ENCODE measurements at places on chromosomes 5 and 9.

DNA sequence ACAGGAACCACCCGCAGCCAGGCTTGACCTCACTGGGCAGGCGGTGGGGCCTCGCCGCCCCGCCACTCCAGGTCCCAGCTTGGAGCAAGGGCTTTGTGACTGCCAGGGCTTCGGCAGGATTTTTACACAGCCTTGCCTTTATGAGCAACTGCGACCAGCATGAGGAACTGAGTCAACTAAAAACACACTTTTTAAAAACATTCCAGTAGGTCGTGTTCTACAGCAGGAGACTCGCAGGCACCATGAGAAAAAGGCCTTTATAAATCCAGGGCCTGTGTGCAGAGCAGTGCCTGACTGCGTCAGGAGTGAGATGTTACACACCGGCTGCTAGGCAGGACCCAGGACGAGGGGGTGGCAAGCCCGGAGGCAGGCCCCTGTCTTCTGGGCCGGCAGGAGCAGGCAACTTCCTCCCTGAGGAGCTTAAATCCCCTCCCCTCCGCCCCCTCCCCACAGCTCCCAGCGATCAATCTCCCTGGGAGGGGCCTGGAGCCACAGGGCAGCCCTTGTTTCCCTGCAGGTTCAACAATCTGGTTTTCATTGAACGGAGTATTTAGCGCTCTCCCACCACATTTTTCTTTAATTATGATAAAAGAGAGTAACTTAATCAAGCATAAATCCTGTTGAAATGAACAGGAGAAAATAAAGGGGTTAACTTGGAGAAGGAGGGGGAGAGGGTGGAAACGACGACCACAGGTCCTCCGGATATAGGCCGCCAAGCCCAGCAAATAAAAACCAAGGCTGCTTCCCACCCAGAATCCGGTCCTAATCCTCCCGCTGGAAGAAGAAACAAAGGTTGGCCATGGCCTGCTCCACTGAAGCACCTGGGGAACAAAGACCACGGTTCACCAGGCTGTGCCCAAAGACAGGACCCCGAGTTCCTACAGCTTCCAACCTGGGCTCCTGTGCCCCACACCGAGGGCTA, 92.5 kb downstream of the ROR2 start:
- no peak for DNase-seq

DNA sequence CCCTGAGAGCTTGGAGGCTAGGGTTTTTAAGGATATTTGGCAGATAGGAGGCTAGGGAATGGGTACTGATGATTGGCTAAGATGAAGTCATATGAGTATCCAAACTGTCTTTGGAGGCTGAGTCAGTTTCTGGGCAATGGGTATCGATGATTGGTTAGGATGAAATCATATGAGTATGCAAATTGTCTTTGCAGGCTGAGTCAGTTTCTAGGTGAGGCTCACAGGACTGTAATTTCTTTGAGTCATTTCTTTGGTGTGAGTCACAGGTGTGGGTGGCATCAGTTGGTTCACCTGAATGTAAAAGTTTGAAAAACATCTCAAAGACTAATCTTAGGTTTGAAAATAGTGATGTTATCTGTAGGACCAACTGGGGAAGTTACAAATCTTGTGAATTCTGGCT, 1068.0 kb downstream of the NR2F1-AS1 start:
- DNase-seq, result no peak

DNA sequence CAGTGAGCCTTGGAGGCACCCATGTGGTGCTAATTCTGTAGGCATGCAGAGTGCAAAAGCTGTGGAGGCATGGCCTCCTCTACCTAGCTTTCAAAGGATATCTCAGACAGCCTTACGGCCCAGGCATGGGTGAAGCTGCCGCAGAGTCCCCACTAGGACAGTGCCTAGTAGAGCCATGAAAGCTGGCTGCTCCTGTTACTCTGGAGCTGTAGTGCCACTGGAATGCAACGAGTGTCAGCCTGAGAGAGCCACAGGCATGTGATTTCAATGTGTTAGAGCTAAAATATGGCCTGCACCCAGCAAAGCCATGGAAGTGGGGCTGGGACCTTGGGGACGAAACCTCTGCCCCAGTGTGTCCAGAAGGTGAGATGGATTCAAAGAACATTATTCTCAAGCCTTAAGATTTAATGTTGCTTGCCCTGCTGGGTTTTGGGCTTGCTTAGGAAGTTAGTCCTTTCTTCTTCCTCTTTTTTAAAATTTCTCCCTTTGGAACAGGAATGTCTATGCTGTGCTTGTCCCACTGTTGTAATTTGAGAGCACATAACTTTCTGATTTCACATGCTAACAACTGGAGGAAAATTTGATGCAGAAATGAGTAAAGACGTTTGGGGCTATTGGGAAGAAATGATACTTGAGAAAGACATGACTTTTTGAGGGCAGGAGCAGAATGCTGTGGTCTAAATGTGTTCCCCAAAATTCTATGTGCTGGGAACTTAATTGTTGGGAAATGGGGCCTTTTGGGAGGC, 298.4 kb downstream of the PSAT1 start:
- DNase-seq, result no peak

GRCh38 chr9:38621434-38622287, 1.3 kb upstream of the ANKRD18A start:
- peak; percentile 45 for DNase-seq

GRCh38 chr5:6803981-6804550, 90.8 kb downstream of the TENT4A start:
- no peak for DNase-seq

DNA sequence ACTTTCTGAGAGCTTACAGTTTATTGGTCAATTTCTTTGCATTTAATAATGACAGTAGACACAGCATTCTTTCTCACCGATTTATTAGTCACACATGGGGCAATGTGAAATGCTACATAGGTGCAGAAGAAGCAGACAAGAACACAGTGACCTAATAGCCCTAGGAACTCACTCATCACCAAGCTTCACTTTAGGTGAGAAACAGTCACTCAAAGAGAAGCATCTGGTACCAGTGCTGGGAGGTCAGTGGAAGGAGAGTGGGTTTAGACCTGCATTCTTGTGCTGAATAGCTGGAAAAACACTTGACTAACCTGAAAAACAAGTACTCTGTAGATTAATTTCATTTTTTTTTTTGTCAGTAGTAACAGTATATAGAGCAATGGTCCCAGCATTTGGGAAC, 179.6 kb downstream of the GRIA1 start:
- DNase-seq, result no peak

DNA sequence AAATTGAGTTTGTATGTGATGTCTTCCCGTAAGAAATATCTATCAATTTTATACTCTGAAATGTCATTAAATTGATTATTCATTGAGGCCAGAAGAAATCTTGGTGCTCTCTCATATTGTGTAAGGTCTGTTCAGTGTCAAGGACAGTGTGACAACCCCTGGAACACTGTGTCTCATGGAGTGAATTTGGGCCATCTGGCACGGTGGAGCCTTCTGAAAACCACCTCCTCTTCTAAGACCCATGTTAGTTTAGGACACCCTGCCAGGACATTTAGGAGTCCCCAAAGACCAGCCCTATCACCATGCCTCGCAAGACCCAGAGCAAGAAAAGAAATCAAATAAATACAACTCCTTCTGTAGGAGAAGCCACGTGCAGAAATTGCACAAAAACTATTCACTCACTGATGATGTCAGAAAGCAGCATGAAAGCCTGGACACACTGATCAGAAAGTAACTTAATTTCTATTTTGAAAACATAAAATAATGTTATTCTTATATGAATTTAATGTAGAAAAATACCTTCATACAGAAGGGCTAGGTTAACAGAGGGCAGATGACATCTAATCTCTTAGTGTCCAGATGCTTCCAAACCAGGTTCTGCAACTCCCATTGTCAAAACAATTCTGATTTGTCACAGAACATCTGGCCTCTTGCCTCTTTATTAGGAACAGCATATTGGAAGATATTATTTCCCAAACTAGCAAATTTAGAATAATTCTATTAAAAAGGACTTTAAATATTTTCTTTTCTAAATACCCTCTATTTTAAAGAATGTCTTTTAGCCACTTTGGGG, 298.8 kb downstream of the NR2F1-AS1 start:
- DNase-seq, result no peak

GRCh38 chr5:121919046-121919445, 42.7 kb upstream of the SRFBP1 start:
- DNase-seq, result no peak

- no peak for DNase-seq
Observed at GRCh38 chr9:128715436-128715750, 8.5 kb downstream of the ZDHHC12 start.

DNA sequence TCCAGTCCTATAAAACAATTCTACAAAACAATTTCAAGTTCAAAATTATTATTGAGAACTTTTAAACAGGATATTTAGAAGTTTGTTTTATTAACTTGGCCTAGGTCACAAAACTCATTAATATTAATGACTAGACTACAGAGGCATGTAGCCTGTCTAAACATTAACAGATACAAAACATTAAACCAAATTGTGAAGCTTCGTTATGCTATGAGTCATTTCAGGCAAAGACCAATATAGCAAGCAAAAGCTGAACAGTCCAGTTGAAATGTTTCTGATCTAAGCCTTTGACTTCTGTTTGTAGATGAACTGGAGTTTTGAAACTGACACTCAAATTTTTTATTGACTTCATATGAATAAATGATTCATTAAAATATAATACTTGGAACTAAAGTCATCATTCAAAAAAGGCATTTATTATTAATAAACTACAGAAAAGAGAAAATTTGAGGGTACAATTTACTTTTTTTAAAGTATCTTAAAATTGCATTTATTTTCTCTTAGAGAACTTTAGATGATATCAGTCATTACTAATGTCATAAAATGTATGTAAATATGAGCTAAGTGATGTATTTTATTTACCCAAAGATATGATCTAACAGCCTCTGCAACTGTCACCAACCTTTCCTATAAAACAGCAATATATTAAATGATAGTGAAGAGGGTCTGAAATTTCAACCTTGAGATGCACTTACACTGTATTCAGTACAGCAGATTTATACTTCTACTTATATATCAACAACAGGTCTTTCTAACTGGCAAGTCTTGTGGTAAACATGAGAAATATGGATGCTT, 188.8 kb downstream of the COMMD10 start:
- DNase-seq, result no peak

GRCh38 chr5:148457183-148457620, 73.4 kb downstream of the FBXO38 start:
- DNase-seq, result peak; percentile 42

GRCh38 chr9:89667726-89668125, 62.9 kb downstream of the GADD45G start:
- no peak for DNase-seq

GRCh38 chr9:19020886-19021455, 12.0 kb downstream of the SAXO1 start:
- DNase-seq, result no peak

- no peak for DNase-seq
Observed at GRCh38 chr9:14313951-14314423, at the start of gene NFIB. NFIB (minus strand) TSS chr9:14314141; CDS start chr9:14313511, 630 bp downstream.

- DNase-seq, result no peak
Observed at GRCh38 chr5:26802944-26803343, 235.4 kb downstream of the CDH9 start.

- no peak for DNase-seq
Observed at GRCh38 chr5:24904981-24905517, 260.3 kb upstream of the CDH10 start.

DNA sequence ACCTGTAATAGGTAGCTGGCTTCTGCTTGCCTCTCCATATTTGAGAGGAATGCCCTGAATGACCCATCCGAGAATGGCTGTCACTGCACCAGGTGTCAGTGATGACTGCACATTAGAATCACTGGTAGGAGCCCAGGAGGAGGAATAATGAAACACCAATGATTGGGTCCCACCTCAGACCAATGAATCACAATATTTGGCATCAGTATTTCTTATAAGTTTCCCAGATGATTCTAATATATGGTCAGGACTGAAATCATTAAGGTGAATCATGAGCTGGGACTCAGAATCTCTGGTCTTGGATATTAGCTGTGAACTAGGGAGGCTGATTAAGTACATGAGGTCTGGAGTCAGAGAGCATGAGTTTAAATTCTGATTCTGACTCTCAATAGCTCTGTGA, 23.4 kb downstream of the ARSB start:
- no peak for DNase-seq

- no peak for DNase-seq
Observed at GRCh38 chr5:68240202-68240601, 24.6 kb downstream of the PIK3R1 start.

DNA sequence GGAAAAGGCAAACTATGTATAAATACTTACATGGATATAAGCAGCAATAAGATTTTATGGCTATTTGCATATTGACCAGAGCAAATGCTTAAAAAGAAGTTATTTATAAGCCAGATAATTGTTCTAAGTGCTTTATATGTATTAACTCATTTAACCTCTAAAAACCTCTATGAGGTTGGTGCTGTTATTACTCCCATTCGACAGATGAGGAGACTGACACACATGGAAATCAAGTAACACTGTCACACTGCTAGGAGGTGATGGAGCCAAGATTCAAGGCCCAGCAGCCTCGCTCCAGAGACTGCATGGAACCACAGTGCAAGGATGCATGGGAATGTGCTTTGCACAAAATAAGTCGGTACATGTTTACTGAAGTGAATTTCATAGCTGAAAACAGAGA, 53.7 kb downstream of the C5 start:
- DNase-seq, result no peak

- no peak for DNase-seq
Observed at GRCh38 chr5:120446068-120446492, 18.0 kb upstream of the PRR16 start.

- no peak for DNase-seq
Observed at GRCh38 chr9:19176856-19177255, 49.6 kb upstream of the PLIN2 start.

- DNase-seq, result no peak
Observed at GRCh38 chr5:165309446-165309845, 1804.0 kb downstream of the MAT2B start.

- no peak for DNase-seq
Observed at GRCh38 chr5:177365845-177366527, 8.3 kb downstream of the RGS14 start.

- peak; percentile 26 for DNase-seq
Observed at GRCh38 chr5:172897481-172898217, 61.6 kb upstream of the RPL26L1 start.
